ENCODE measurements at places on chromosomes 4 and X.

DNA sequence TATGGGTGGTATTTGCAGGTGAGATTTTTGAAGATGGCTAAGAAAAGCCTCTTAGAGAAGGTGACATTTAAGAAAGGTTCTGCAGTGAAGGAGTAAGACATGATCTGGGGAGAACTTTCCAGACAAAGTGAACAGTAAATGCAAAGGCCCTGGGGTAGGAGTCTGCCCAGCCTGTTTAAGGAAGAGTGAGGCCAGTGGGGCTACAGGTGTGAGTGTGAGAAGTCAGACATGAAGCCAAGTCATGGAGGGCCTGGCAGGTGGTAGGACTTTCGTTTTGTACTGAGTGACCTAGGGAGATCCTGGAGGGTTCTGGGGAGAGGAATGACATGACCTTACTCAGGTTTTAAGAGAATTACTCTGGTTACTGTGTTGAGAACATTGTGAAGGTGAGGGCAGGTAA, 21.5 kb downstream of the COQ2 start:
- no peak for DNase-seq

DNA sequence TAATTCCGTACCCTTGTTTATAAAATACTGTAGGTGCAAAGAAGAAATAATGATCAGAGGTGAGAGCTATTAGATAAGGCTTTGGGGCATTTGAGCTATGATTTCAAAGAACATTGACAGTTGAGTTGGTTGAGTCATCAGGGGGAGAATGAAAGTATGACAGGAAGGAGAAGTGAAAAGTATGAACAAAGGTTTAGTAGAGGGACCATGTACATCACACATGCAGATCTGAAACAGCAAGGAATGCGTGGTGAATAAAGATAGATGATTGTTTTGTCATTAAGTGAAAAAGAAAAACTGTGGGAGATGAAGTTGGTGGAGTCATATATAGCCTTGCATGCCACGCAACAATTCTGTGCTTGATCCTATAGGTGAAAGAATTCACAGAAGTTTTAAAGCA, 163.1 kb downstream of the ARAP2 start:
- DNase-seq = no peak

GRCh38 chr4:187940299-187940698, 55.3 kb upstream of the ZFP42 start:
- DNase-seq = no peak

- no peak for DNase-seq
Observed at GRCh38 chr4:41452484-41453225, 85.3 kb upstream of the LIMCH1 start.

GRCh38 chr4:7153711-7154110, 38.6 kb upstream of the SORCS2 start:
- no peak for DNase-seq

DNA sequence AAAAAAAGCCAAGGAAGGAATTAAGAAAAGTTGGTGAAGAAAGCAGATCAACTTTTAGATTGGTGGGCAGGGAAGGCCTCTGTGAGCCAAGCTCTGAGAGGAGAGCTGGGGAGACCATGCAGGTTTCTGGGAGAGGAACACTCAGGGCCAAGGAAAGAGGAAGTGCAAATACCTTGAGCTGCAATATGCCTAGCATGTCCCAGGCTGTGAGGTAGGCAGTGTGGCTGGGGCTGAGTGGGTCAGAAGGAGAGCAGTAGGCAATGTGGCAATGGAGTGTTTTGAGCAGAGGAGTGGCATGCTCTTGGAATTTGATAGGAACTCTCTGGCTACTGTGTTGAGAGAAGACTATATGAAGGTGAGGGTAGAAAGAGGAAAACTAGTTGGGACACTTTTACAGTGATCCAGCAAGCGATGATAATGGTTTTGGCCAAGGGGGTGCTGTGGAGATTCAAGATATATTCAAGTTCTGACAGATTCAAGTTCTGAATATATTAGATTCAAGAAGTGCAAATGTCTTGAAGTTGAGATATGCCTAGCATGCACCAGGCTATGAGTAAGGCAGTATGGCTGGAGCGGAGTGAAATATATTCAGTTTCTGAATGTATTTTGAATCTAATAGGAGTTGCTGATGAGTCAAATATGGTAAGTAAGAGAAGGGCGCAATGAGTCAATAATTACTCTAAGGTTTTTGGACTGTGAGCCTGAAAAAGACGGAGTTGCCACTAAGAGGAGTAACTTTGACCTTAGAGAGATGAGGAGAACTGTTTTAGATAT, 172.5 kb downstream of the CAMK2D start:
- DNase-seq = no peak

Measured in EL (cell line).